ENCODE measurements at places on chromosomes 2 and 18.

DNA sequence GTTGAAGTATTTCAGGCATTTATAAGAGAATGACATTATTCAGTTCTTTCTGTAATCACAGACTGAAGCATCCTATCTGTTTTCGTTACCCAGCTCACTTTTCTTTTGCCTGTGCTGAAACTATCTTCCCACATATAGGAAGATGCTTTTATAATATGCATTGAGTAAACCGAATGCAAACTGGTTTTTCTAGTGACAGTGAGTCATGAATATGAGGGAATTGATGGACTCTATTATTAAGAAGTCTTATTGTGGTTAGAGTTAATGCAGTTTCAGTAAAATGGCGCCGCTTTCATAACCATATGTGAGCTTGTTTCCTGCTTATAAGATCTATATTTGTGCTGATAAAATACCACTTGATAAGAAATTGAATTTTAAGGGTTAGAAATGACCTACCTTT, 59.2 kb downstream of the ACVR2A start:
- DNase-seq = no peak

GRCh38 chr2:86519349-86519748, 43.9 kb downstream of the CHMP3 start:
- no peak for DNase-seq

GRCh38 chr2:189487283-189488007, 46.2 kb downstream of the WDR75 start:
- no peak for DNase-seq

- DNase-seq = no peak
Observed at GRCh38 chr2:47250586-47251403, 95.7 kb upstream of the STPG4 start.

DNA sequence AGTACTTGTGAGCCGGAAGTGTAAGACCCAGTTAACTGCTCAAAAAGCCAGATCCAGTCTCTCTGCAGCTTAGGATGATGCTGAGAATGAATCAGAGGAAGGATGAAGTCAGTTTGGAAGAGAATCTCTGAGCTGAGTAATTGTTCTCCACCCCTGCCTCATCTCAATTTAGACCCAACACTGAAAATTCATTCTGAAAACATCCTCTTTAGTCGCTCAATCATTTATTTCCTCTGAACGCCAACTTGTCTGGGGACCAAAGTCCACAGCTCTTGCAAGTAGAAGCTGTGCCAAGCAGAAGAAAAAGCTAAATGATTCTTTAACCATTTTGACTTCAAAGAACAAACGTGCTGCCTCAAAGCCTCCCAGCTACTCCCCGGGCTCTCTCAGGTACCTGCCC, 177.1 kb upstream of the KLHL29 start:
- no peak for DNase-seq

- DNase-seq = no peak
Observed at GRCh38 chr2:6525475-6525964, 340.2 kb downstream of the CMPK2 start.

- no peak for DNase-seq
Observed at GRCh38 chr2:71735676-71736075, 282.3 kb downstream of the DYSF start.

GRCh38 chr2:134190807-134191203, 63.1 kb upstream of the MGAT5 start:
- no peak for DNase-seq

- no peak for DNase-seq
Observed at GRCh38 chr2:36915627-36916026, 50.7 kb downstream of the STRN start.

- DNase-seq = no peak
Observed at GRCh38 chr2:40401896-40402295, 50.0 kb downstream of the SLC8A1 start.

DNA sequence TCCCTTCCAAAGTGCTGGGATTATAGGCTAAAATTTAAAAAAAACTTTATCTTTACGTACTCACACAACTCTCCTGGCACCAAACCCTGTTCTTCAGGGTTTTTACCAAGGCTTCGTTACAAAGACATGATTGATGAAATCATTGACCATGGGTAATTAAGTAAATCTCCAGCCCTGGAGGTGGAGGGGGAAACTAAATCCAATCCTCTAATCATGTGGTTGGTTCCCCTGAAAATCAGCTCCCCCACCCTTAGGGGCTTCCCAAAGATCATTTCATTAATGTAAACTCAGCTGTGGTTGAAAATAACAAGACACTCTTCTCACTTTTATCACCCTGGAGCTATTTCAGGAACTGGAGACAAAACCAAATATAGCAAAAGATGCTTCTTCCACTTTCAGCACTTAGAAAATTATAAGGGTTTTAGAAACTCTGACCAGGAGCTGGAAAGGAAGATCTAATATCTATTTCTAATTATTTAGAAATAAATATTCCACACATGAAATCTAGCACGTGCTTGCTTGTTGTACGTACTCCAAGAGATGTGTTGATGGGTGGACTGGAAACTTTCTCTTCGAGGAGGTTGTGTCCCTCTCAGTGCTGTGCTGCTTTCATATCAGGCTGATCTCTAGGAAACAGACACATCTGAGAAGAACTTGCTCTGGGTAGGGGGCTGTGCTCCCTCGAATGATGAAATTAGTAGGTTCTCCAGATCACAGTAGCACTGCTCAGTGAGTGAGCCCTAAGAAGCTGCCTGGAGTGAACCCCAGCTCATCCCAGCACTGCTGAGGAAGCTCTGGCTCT, 67.2 kb downstream of the SMAD4 start:
- no peak for DNase-seq

DNA sequence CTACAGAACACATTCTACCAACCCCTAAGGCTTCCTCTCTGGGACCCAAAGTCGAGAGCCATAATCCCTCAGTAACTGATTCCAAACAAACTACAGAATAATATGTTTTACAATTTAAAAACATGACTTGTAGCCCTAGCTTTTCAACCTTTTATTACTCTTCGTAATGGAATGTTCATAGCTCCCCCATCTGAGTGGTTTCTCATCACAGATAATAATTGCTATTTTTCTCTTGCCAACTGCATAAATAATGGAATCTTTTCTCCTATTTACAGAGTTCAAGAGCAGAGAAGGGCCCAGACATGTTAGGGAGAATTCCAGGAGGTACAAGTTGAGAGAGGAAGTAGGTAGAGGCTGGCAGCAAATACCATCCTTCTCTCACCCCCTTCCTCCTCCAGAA, 59.9 kb upstream of the CERS6 start:
- no peak for DNase-seq

DNA sequence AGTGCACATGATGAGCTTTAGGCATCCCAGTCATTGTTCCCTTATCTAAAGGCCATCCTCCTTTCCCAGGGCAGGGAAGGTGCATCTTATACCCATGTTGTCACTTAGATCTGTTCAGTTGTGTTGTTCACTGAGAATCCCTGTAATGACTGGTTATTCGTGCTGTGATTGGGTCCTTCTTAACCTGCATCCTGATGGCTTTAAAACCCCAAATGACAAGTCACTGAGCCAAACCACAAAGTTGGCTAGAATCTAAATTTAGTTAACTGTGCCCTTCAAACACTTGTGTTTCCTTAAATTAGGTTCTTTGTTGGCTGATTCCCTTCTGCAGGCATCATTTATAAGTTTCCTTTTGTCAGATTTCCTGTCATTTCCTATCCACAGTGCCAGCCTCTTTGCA, 58.5 kb upstream of the SLC16A14 start:
- no peak for DNase-seq

GRCh38 chr18:58937071-58937886, 72.6 kb downstream of the ZNF532 start:
- DNase-seq = no peak

DNA sequence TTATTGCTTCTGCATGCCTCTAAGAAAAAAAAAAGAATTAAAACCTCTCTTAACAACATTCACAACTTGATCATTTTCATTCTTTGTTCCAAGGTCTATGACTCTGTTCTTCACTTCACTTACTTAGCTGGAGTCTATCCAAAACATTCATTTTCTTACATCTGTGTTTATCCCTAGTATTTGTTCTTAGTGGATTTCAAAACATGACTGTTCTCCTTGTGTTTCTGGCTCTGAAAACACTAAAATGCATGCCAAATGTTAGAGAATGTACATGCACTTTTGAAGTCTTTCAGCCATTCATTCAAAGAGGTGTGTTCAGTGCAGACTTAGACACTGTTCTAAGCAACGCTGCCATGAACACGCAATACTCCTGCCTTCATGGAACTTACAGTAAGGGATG, 138.8 kb downstream of the CNTNAP5 start:
- no peak for DNase-seq

DNA sequence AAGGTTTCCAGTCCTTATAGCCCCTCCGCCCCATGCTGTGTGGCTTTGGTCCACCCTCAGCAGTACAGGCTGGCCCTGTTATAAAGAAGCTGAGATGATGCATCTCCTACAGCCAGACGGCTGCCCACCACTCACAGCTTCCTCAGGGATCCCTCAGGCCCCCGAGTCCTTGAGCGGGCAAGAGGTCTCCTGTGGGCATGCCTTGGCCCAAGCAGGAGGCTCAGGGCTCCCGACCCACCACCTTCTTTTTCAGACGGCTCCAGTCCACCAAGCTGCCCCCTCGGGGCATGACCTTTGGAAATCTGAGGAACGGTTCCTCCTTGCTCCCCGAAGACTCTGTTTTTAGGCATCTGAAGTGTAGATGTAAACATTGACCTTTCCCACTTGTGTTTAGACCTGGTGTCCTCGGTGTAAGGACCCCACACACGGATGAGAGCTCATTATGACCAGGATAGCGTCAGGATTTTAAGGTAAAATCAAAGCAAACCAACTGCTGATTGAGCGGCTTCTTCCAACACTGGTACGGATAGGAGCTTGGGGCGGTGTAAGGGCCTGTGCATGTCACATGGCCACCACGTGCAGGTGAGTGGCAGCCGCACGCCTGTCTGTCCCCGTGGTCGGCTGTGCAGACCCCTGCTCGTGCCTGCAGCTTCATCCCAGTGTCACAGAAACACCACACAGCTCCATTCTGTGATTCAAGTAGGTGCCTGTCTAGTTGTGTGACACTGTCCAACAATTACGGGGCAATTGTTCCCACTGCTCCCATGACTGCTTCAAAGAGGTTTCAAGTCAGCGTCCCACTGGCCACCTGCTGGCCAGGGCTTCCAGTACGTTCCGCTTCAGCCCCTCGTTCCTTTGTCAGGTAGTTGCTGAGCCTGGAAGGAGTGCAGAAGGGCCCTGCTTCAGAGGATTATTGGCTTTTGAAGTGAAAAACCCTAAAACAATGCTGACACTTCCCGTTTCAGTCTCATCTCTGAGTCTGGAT, 74.7 kb downstream of the NDUFA10 start:
- DNase-seq = no peak

- DNase-seq = no peak
Observed at GRCh38 chr2:141423124-141423523, 707.7 kb downstream of the LRP1B start.

DNA sequence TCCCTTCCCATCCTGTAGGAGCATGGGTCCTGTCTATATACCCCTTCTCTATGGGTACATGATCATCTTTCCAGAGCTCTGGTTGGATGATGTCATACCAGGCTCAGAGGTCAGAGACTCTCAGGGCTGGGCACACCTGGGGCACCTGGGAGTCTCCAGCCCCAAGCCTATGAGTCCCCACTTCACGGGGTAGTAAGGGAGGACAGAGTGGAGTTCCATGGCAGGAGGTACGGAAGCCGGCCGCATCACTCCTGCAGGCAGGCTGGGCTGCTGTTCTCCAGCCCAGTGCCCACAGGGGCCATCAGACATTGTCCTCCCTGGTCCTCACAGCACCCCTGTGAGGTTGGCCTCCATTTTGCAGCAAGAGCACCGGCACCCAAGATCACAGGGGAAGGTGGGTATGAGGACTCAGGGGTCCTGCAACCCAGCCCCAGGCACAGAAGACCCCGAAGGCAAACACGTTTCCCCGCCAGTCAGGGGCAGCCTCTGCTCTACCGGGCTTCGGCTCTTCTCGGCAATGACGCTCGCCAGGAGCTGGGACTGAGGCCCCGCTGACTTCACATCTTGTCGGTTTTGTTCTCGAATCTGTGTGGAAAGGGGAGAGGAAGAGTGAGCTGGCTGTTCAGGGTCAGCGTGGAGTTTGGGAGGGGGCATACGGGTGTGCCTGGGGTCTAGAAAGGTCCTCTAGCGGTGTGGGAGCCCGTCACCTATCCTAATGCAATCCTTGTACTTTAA, 91.5 kb downstream of the ADD2 start:
- DNase-seq = no peak

DNA sequence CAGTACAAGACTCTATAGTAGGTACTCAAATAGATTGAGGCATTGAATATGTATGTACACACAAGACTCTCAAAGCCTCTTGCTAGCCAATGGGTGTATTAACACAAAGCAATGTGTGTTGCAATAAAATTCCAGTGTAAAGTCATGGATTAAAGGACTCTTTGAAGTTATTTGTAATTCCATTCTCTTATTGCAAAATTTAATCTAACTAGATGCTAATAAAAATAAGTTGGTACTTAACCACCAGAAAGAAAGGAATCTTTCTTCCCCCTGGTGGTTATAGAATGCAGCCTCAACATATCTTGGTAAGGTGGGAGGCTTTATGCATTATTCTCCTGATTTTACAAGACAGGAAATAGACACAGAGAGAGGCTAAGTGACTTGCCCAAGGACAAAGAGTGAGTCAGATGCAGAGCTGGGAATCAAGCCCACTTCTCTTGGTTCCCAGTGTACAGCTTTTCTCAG, 18.0 kb downstream of the LRP1B start:
- DNase-seq = no peak

DNA sequence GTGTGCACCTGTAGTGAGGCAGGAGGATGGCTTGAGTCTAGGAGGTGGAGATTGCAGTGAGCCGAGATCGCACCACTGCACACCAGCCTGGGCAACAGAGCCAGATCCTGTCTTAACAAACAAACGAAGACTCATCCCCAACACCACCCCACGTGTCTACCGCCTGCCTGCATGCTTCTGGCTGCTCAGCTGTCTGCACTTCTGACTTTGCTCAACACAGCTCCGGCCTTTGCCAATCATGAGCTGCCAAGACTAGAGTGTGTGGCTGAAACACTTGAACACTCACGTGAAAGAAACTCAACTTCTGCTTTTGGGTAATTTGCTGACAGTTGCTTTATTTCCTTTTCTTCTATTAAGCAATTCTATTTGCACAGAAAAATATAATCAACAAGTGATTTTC, 32.1 kb upstream of the SP3 start:
- no peak for DNase-seq

DNA sequence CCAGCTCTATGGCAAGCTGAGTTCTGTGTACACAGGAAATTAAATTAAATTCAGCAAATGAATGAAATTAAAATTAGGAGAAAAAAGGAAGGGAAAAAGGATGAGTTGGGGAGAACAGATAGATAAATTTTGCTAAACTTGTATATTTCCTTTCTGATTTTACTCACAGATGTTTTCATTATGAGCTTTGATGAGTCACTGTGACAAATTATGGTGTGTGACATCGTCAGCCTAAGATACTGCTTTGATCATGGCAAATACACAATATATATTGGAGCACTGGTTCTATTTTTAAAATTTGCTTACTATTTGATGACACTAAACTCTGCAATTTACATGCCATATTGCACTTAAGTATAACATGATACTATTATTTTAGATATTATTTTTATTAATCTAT, 464.6 kb upstream of the SPHKAP start:
- no peak for DNase-seq

DNA sequence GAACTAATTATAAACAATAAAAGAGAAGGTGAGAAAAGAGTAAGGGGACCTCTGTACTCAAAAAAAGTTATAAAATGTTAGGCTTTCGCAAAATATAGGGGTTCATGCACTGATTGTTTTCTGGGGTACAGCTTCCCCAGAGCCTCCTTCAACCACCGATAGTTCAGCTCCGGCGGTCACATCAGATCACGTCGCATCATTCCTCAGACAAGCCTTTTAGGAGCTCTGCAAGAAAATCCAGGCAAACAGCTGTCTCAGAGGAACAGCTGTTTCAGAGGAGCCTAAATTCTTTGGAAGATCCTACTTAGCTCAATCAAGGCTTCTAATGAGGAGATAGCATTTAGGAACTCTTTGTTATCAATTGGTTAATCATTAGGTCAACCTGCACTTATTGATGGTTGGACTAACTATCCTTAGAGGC, 78.7 kb downstream of the MYCN start:
- DNase-seq = no peak

Measured in nephron progenitor cell (in vitro differentiated cells).